ENCODE measurements at places on chromosomes 2 and 18. TPM values are rescaled to one million over a fixed set of nuclear protein-coding genes. Genes with fewer than 3 reads are reported as not detected.

DNA sequence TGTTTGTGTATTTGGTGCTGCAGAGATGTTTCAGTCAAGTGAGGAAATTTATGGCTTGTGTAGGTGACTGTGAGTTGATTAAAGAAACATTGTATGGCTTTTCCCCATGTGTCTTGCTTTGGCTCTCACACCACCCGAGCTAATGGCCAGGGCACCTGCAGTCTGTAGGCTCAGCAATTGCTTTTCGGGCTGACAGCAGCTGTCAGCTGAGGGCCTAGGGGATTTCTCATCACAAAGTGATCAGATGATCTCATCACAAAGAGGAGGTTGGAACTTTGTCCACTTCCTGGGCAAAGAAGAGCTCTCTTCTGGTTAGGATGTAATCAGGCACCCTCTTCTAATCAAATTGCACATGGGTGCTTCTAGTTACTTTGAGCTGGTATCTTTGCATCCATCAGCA is 632.2 kb downstream of the SLC4A3 start:
- peak; percentile 14 for DNase-seq

DNA sequence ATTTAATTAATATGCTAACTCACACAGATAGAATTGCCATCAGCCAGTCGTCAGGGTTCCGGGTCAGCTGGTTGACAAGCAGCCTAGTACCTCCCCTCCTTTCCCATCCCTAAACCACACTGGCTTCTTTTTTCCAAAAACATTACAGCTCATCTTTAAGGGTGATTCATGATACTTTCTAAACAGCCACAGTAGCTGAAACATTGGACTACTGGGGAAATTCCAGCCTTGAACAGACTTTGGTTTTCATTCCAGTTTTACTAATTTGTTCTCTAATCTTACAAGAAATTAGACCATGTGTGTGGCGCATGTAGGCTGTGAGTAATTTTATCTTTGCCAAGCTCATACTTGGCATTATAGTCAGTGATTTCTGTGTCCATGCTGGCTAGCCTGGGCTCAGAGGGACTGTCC is 110.8 kb downstream of the FMNL2 start:
- DNase-seq: no peak

DNA sequence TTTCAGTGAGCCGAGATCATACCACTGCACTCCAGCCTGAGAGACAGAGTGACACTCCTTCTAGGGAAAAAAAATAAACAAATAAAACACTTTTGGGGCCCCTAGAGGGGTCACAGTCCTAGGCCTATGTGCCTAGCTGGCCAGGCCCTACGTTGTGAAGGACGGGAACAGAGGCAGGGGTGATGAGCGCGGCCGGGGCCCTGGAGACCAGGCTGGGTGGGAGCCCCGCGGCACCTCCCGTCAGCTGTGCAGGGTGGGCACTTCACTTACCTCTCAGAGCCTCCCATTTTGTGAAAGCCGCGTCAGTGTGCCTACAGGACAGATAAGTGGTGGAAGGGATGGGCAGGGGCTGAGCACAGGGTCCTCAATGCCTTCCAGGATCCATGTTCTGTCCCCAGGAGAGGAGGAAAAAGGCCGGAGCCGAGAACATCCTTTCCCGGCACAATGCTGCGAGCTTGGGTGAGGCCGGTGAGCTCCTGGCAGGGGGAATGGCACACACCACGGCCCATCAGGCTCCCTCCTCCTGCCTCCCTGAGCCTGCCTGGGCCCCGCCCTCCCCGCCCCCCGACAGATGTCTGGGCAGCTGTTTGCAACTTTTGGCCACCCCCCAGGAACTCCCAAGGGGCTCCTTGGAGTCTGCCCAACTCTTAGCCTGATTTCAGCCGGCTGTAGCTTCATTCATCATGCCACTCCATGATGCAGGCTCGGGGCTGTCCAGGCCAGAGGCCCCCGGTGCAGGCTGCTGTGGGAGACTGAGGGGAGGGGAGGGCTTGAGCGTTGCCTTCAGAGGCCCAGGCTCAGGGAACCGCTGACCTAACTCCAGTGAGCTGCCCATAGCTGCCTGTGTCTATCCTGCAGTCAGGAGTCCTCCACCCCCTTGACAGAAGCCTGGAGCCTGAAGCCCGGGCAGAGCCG is 196.5 kb downstream of the TFCP2L1 start:
- peak; percentile 82 for DNase-seq

The KHK gene
- 2.3 TPM for polyA plus RNA-seq

- DNase-seq: no peak
These were observed 57.3 kb downstream of the VIT start for GRCh38 chr2:36753706-36754221.

The TRABD2A gene
- 0.12 TPM for polyA plus RNA-seq

The LINC00305 gene
- polyA plus RNA-seq: not detected

GRCh38 chr2:233075966-233076339 is 15.8 kb downstream of the INPP5D start:
- no peak for DNase-seq

DNA sequence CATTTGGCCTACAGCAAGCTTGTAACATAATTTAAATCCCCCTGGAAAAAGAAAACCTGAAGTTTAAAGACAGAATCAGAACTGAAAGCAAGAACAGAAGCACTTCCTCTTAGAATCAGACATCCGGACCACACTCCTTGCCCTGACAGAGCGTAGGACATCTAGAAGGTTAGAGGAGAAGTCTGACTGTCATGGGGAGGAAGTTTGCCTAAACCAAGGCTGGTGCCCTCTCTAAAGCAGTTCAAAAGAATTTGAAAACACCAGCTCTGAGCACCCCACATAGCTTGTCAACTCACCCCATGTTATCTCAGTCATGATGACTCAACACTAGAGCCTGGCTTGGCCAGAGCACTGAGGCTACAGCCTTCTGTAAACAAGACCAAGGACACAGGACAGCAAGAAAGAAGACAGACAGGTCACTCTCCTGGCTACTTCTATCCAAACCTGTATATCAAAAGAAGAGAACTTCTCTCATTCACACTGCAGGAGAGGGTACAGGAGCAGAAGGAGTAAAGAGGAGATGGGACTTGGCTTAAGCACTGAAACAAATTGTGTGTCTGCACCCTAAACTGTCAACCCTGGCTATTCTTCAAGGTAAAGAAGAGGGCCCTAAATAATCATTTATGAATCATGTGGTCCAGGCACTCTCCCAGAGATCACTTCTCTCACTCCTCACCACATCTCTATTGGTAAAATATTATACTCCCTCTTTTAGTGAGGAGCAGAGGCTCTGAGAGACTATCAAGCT is 198.6 kb downstream of the MEMO1 start:
- peak; percentile 19 for DNase-seq

The LYG2 gene
- not detected for polyA plus RNA-seq

The SERPINB3 gene
- polyA plus RNA-seq: not detected

DNA sequence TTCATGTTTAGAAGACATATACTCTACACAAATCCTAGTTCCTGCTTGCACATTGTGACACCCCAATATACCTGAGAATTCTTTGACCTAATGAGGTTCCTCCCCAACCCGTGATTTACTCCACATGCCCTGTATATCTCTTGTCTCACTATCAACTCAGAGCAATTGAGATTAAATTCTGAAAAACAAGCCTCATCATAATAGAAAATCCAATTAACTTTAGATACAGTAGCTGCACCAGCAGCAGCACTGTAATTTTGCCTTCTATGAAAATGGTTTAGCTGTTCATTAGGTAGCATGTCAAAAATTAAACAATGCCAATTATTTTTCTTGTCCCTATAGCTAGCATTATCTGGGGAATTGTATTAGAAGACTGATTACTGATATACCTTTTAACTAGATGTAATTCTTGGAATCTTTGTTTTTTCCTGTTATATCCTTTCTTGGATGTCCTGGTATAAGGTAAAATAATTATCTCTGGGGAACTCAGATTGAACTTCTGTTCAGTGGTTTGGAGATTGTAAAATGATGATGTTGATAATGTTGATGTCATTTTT is 218.9 kb upstream of the TANK start:
- no peak for DNase-seq

The MREG gene
- polyA plus RNA-seq: 1.3 TPM

- DNase-seq: no peak
These were observed 2.0 kb downstream of the MAP3K20 start for GRCh38 chr2:173077506-173078177.

GRCh38 chr18:53417003-53417402 is 807.5 kb downstream of the MBD2 start:
- DNase-seq: no peak

DNA sequence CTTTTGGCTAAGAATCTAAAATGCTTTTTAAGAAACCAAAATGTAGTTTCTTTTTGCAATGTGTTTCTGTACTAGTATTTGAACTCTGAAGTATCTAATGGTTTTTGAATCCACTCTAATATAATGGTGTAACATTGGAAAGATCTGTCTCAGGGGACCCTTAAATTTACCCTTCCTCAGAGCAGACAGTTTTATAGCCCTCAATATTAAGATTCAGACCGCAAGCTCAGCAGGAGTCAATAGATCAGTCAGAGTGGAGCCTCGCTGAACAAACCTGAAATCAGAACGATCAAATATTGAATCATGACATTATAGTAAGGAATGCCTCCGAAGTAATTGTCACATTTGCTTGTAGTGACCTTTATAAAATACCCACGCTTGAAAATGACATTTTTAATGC is 18.3 kb downstream of the SGPP2 start:
- DNase-seq: no peak

DNA sequence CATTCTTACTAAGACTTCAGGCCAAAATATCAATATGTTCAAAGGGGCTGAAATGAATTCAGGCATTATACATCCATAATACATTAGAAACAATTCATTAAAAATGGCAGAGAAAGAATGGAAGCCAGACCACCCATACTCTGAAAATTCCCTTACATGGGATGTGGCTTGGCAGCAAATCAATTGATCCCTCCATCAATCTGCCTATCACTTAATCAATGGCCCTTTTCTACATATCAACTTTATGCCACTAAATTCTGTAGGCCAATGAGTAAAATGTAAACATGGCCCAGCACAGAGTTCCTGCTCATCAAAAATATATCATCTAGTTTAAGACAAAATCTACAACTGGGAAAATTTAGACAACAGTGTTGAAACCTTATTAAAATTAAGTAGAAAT is 41.8 kb upstream of the SLC14A2 start:
- DNase-seq: no peak

GRCh38 chr2:32423536-32423935 is 66.7 kb downstream of the BIRC6 start:
- no peak for DNase-seq

The PDE1A gene
- polyA plus RNA-seq: 16.5 TPM

The NXPH2 gene
- 13.0 TPM for polyA plus RNA-seq

- no peak for DNase-seq
These were observed 247.1 kb downstream of the MYCN start for GRCh38 chr2:16187482-16187817.

GRCh38 chr2:109721626-109722025 is 72.5 kb upstream of the RGPD5 start:
- no peak for DNase-seq

GRCh38 chr18:45548614-45549013 is 66.7 kb upstream of the SLC14A2 start:
- DNase-seq: no peak

DNA sequence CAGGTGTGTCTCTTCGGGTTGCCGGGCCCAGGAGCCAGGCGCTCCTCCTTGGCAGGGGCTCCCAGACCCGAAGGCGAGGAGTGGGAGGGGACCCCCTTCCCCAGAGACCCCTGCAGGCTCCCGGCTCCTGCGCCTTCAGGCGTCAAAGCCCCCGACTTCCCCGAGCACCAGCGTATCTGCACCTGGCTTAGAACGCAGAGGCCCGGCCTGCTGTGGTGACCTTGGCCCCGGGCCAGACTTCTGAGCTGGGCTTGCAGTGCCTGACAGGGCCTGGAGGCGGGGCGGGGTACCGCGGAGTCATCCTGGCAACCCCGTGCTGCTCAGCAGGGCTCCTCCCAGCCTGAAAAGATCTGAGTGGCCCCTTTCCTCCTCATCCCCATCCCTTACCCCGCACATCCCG is 27.0 kb downstream of the SKA1 start:
- peak; percentile 2 for DNase-seq

The POU3F3 gene
- polyA plus RNA-seq: 2.9 TPM

- DNase-seq: no peak
These were observed 226.3 kb downstream of the KIAA1328 start for GRCh38 chr18:37055137-37055802.

GRCh38 chr2:153519257-153519875 is 40.8 kb upstream of the RPRM start:
- DNase-seq: peak; percentile 40

GRCh38 chr18:76941284-76941683 is 118.9 kb downstream of the ZNF236 start:
- DNase-seq: no peak

The IL1A gene
- not detected for polyA plus RNA-seq

The IGFBP5 gene
- polyA plus RNA-seq: 507 TPM

The FAP gene
- polyA plus RNA-seq: 71.6 TPM

GRCh38 chr2:195408811-195409210 is 248.2 kb upstream of the SLC39A10 start:
- no peak for DNase-seq

The RAD51AP2 gene
- 0.14 TPM for polyA plus RNA-seq

DNA sequence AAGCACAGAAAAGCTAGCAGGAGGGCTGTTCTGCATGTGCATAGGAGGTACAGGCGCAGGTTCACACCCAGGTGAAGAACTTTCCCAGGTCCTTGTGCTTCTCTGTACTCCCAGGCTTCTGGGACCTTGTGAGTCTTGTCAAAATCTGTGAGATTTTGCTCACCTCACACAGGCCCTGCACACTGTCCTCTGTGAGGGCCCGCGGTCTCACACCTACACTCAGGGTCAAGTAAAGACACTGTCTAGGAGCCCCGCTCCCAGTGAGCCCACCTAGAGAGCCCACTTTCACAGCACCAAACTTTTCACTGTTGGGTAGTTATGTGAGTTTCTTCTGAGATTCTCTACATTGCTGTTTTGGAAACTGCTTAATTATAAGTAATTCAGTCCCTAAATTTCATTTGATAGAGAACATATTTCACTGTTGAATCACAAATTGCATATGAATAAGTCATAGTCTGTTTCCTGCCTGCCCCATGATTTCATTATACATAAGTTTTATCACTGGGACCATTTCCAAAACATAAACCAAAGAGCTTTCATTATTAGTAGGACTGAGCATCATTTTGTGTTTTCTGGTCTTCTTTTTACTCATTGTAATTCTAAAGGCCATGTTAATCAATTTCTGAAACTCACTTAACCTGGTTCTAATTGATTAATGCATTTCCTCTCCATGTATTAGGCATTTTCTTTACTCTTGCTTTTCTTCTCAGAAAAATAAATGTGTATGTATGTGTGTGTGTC is 234.2 kb upstream of the SPOPL start:
- no peak for DNase-seq

DNA sequence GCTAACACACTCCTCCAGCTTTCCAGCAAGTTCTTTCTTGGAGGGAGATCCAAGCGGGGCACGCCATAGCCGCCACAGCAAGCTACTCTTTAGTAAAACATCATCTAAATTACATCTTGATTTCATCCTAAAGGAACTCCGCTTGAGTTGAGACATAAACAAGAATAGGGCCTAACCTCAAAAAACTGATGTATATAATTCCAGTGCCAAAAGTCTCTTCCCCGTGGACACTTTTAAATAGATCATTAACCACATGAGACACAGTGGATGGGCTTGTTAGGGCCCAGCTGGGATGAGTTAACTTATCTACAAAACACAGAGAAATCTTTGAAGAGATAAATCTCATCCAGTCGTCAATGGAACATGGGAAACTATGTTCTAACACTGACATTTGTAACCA is 20.8 kb upstream of the MLPH start:
- DNase-seq: no peak

All from muscle of back (tissue), 13 donors.